T-helper 1 cell (primary cell): ENCODE measurements at places on chromosomes 1 and 21.
A peak's percentile ranks its signal among the peaks of the same experiment; 100 is the strongest.

- DNase-seq = no peak
Measured at GRCh38 chr1:17363351-17363750, 8.6 kb upstream of the PADI6 start.

- DNase-seq = no peak
Measured at GRCh38 chr1:108728327-108728923, 15.7 kb downstream of the FNDC7 start.

DNA sequence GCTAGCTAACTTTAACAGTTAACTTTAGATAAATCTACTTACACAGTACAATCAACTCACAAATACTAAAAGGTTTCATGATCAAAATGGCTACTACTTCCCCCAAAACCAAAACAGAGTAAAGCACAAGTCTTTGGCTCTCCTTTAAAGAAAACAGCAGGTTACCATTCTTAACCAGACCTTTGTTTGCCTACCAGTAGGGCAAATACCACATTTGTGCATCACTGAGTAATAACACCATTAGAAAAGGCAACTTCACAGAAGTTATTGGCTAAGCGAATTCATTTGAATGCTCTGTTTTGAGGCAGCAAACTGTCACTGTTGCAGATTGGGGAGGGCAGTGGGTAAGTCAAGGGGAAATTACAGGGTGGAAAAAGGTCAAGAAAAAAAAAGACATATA, 17.3 kb upstream of the SERPINC1 start:
- DNase-seq = no peak

DNA sequence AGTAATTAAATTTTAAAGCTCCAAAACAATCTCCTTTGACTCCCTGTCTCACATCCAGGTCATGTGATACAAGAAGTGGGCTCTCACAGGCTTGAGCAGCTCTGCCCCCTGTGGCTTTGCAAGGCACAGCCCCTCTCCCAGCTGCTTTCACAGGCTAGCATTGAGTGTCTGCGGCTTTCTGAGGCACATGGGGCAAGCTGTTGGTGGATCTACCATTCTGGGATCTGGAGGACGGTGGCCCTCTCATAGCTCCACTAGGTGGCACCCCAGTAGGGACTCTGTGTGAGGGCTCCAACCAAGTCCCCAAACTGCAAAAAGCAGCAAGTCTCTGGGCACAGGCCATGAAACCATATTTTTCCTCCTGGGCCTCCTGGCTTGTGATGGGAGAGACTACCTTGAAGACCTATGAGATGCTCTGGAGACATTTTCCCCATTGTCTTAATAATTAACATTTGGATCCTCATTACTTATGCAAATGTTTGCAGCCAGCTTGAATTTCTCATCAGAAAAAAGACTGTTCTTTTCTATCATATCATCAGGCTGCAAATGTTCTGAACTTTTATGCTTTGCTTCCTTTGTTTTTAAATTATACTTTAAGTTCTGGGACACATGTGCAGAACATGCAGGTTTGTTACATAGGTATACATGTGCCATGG, 554.1 kb upstream of the OLFM3 start:
- no peak for DNase-seq

DNA sequence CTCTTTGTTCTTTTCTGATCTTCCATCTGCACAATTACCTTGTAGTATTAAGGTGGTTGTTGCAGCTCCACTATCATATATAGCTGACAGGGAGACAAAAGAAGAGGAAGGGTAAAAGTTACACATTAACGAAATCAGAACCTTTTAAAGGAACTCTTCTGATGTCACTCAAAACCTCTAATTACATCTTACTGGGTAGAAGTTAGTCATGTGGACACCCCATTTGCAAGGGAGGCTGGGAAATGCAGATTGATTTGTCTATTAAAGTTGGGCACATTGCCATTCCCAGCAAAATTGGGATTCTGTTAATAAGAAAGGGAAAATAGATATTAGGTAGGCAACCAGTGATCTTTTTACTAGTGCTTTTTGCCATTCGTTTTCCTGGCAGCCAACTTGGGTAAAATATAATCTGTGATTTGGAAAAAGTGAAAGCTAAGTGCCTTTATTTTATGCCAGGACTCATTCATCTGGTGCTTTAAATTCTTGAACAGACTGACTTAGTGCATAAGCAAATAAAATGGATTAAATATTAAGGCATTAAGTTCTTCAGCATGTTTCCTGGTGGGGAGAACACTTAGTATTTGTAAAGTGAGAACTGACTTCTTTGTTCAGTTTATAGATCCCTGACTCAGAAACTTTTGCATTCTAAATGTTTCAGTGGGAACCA, 71.3 kb downstream of the DNM3 start:
- no peak for DNase-seq

DNA sequence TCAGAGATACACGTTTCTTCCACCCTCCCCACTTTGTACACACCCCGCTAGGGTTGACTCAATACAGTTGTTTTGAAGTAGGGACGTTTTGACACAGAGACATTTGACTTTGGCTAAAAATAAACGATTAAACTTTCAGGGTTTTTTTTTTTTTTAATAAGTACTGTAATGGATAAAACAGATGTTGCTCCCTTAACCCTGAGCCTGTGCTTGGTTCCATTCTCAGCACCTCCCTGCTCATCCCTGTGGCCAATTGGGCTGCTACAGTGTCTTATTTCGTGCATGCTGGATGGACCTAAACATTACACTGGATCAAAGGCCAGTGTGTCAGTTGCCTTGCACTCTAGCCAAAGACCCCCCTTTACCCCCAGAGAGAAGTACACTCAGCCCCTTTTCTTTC, 16.9 kb downstream of the GRHL3 start:
- no peak for DNase-seq

DNA sequence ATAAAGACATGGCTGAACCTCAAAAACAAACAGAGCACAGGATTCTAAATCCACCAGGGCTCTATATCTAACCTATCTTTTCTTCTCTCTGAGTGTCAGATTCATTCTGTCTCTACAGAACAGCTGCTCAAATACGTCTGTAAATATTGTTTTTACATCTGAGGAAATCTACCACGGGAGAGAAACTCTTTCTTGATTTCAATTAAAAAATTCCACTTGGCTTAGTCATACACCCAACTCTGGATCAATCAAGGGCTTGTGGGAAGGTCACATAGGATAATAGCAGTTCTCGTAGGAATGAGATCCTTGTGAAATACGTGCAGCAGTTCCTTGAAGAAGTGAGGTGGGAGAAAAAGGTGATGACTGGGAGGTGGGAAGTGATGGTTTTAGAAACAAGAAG, 1355.7 kb upstream of the ADGRL2 start:
- no peak for DNase-seq

- DNase-seq = no peak
Measured at GRCh38 chr1:203555076-203555475, 61.1 kb downstream of the OPTC start.

DNA sequence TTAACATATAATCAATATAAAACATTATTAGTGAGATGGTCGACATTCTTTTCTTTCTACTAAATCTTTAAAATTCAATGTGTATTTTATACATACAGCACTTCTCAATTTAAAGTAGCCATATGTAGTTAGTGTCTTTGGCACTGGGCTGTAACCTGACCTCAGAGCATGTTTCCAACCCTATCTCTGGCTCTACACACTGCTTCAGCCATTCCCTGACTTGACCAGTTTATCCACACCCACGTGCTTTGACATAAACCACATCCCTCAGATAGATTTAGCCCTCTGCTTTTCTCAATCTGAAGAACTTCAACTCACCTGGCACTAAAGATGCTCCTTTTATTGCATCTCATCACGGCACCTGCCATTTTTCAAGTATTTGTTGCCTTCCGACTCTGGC, 58.3 kb downstream of the RGS2 start:
- no peak for DNase-seq

GRCh38 chr1:12173041-12173509, 6.3 kb downstream of the TNFRSF1B start:
- DNase-seq = no peak

DNA sequence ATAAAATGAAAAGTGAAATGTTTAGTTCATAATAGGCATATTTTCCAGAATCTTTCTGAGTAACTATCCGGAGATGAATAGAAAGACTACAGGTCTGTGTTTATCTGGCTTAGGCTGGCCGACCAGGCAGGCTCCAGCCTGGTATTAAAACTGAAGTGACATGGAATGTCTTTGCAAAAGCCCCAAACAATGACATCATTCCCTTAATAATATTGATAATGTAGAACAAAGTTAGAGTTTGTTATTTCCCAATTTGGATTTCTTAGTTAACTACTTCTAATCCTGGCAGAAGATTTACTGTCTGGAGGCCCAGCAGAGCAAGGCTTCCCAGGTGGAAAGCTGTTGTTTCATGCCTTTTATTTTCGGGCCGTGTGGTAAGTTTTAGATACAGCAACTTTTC, 207.7 kb downstream of the GREM2 start:
- DNase-seq = no peak

DNA sequence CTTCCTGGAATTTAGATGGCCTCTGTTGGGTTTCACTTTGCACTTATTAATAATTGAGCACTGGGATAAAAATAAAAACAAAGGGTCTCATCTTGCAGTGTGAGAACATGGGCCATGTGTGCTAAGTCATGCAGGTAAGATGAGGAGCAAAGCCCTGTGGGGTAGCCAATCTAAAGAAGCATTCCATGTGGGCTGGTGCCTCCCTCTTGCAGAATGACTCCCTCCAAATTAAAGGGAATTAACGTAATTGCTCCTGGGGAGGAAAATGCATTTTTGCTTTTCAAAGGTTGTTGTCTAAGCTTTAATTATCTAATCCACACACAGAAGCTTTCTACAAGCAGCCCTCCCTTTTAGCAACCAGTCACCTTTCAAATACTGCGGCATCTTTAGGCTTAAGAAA, 69.8 kb downstream of the CDC14A start:
- DNase-seq = no peak

GRCh38 chr21:38671773-38672172, 134.0 kb upstream of the ETS2 start:
- no peak for DNase-seq

- DNase-seq = no peak
Measured at GRCh38 chr21:28387220-28387619, 605.5 kb downstream of the LTN1 start.

- peak; percentile 54 for DNase-seq
Measured at GRCh38 chr1:156860628-156861423, at the start of gene NTRK1. TSS of gene NTRK1 (plus strand) at chr1:156860865. CDS start at chr1:156860935, 70 bp downstream.

DNA sequence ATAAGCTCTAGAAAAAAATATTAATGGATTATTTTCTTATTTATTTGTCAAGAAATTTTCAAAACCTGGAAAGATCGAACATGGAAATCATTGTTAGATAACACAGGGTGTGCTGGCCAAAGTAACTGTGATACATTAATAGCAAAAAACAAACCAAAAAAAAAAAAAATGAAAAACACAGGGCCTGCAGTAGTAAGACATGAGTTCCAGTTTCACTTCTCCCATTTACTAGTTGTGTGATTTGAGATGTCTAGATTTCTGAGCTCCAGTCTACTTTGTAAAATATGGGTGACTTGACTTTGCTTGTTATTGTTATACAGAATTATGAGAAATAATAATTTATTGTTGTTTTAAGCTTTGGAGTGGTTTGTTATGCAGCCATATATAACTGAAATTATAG, 13.6 kb downstream of the FAM177B start:
- DNase-seq = no peak

DNA sequence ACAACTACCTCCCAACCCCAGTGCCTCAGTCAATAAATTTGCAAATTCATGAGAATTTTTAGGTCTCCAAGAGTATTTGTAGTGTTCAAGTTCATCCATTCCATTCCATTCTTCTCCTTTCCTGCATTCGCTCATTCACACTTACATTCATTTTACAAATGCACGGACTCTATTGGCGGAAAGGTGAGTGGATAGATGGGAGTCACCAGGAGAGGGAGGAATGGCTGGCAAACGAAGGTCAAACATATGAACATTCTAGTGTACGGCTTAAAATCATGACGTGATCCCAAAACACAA, 2.5 kb downstream of the LORICRIN start:
- DNase-seq = no peak

DNA sequence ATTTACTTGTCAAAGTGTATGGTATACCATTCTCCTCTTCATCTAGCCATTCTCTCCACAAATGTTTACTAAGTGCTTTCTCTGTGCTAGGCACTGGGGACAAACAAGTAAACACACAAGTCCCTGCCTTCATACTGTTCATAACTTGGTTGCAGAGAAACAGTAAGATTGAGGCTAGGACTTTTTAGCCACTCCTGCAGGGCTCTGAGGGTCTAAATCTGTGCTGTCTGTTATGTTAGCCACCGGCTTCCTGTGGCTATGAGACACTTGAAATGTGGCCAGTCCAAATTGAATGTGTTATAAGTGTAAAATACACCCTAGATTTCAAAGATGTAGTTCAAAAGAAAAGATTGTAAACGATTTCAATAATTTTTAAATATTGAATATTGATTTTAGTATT, 50.2 kb downstream of the AZIN2 start:
- DNase-seq = no peak

- DNase-seq = no peak
Measured at GRCh38 chr1:209388358-209388757, 195.2 kb upstream of the CAMK1G start.

- DNase-seq = no peak
Measured at GRCh38 chr1:183161391-183161790, 24.7 kb upstream of the LAMC2 start.

GRCh38 chr1:44636688-44637598, 37.3 kb downstream of the TMEM53 start:
- DNase-seq = no peak

DNA sequence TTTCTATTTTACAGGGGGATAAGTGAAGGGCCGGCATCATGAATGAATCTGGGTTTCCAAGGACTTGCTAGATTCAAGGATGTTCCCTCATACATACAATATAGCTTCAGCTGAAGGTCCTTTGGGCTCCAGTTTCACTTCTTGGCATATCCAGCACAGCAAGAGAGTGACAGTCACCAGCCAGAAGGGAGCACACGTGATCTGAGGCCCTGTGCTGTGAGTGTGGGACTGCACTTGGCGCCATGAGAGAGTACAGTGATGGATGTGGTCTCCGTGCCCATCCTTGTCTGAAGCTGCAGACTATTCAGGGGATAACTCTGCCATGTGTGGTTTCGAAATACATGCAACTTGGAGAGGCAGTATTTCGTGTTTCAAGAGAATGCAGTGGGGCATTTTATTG, 159.7 kb upstream of the DSCAM start:
- DNase-seq = no peak

DNA sequence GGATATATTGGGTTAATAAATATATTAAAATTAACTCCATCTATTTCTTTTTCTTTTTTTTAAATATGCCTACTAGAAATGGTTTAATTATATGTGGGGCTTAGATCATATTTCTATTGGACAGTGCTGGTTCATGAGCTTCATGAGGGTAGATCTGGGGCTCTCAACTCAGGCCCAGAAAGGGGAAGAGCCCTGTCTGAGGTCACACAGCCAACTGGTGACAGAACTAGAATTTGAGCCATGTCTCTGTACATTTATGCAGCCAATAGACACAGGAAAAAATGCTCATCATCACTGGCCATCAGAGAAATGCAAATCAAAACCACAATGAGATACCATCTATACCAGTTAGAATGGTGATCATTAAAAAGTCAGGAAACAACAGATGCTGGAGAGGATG, 5.1 kb upstream of the EPHB2 start:
- DNase-seq = no peak

DNA sequence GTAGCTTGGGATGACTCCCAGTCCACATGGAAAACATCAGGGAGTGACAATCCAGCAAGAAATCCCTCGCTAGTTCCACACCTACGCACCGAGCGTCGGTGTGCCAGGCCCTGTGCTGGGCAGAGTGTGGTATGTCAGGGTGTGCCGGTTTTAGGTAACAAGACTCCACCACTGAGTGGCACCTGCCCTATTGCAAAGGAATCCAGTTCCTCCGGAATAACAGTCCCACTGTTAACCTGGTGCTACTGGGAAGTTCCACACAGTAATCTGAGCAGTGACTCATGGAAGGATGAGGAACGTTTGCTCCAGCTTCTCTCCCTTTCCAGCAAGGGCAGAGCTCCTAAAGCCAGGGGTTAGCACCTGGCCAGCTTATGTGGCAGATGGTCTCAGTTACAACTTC, 14.3 kb downstream of the RNF207 start:
- DNase-seq = no peak
